ENCODE measurements at places on chromosomes 3 and 15.

- no peak for DNase-seq
Measured at GRCh38 chr3:66483409-66483906, 17.4 kb downstream of the LRIG1 start.

DNA sequence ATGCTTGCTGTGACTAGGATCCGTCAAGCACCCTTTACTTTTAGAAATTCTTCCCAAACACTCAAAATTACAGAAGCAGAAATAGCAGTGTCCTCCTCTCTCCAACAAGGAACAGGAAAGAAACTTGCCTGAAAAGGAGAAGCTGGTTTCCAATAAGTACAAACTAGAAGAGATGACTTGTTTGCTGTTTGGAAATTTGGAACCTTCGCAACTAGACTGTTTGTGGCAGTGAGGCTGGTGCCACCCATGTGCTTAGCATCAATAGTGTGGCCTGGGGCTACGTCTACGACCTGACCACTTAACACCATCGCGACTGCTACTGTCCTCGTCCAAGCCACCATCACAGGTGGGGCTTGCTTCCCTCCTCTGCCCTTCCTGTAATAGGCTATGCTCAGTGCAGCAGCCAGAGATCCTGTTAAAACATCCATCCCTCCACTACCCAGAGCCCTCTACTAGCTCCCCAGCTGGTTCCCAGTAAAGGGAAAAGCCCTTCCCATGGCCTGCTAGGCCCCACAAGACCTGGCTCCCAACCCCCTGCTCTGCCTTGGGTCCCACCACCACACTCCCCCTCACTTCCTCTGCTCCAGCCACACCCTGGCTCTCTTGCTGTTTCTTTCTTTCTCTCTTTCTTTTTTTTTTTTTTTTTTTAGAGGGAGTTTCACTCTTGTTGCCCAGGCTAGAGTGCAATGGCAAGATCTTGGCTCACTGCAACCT is 52.6 kb upstream of the CCR2 start:
- DNase-seq: no peak

- no peak for DNase-seq
Measured at GRCh38 chr3:9955067-9955502, 2.9 kb upstream of the PRRT3 start.

GRCh38 chr3:50632450-50632849 is 15.5 kb downstream of the MAPKAPK3 start:
- no peak for DNase-seq
